ENCODE measurements at places on chromosomes 11 and 22.

GRCh38 chr11:31821766-31822165 lies 10.6 kb upstream of the PAX6 start:
- no peak for DNase-seq

- no peak for DNase-seq
These were observed 13.5 kb downstream of the ADORA2A start for GRCh38 chr22:24440718-24441405.

DNA sequence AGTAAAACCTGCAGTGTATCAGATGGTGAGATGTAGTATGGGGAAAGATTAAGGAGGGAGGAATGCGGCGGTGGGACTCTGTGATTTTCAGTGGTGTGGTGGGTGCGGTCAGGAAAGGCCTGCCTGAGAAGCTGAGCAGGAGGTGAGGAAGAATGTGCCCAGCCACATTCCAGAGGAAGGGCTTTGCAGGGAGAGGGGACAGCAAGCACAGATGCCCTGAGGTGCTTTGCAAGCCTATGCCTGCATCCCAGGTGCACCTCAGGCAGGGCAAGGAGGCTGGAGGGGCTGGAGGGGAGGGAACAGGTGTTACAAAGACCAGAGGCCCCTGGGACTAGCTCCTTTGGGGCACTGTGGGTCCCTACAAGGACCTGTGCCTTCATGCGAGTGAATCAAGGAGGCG lies 42.1 kb downstream of the MYO7A start:
- no peak for DNase-seq

DNA sequence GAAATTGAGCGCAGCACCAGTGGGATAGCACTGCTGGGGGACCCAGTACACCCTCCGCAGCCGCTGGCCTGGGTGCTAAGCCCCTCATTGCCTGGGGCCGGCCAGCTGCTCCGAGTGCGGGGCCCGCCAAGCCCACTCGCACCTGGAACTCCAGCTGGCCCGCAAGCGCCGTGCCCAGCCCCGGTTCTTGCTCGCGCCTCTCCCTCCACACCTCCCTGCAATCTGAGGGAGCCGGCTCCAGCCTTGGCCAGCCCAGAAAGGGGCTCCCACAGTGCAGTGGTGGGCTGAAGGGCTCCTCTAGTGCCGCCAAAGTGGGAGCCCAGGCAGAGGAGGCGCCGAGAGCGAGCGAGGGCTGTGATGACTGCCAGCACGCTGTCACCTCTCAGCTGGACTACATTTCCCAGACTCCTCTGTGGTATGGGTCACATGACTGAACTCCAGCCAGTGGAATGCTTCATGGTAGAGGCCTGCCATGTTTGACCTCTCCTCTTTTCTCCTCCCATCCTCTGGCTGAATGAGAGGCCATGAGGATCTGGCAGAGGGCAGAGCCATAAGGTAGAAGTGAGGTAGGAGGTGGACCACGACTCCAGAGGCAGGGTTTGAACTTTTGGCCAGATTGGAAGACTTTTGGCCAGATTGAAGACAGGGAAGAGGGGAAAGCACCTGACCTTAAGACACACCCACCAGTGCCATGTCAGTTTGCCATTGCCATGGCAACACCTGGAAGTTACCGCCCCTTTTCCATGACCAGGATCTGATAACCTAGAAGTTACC lies 6.2 kb downstream of the MRGPRD start:
- no peak for DNase-seq

DNA sequence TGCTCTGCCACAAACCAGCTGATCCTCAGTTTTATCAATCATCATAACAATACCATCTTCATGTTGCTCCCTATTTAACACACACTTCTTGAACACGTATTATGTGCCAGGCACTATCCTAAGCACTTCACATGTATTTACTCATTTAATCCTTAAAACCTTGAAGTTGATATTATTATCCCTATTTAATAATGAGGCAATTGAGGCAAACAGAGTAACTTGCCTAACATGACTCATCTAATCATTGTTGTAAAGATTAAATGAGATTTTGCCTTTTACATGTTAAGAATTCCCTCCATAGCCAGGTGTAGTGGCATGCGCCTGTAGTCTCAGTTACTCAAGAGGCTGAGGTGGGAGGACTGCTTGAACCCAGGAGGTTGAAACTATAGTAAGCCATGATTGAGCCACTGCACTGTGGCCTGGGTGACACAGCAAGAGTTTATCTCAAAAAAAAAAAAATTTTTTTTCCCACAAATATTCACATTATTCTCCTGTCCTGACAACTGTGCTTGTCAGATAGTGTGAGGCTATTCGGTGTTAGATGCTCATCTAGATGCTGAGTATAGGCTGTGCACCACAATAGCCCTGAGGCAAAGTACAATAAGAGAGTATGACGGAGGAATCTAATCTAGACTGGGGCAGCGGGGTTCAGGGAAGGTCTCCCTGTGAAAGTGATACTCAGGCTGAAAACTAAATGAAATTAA lies 13.4 kb downstream of the CKAP5 start:
- DNase-seq = no peak

GRCh38 chr11:132898676-132899075 lies 633.6 kb downstream of the OPCML start:
- DNase-seq = no peak

DNA sequence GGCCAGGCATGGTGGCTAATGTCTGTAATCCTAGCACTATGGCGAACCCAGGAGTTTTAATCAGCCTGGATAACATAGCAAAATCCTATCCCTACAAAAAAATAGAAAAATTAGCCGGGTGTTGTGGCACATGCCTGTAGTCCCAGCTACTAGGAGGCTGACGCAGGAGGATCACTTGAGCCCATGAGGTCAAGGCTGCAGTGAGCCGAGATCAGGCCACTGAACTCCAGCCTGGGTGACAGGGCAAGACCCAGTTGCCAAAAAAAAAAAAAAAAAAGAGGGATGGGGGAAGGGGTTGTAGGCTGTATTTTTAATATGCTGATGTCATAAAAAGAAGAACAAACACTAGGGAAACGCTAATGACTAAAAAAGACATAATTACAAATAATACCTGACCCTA lies 12.1 kb downstream of the DDX6 start:
- DNase-seq = no peak

DNA sequence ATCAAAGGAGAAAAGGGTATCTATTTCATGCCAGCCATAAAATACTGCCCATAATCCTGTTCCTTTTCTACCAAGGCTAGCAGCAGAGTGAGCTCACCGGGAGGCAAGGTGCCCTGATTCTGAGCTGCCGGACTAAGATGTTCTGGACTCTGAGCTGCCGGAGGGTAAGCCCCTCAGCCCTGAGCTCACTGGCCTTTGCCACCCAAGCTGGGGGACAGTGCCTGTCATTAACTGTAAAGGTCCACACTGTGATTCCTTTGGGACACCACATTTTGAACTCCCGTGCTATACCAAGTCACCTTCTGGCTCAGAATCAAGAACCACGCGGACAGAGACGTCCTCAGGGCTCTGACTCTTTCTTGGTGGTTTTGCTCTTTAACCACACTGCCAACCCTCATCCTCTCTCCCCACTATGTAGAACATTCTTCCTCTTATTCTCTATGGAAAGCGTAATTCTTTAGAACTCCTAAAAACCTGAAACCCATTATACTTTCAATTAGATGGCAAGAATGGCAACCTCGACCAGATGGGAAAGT lies 88.4 kb upstream of the BID start:
- DNase-seq = no peak

- DNase-seq = no peak
These were observed 44.6 kb downstream of the MYO7A start for GRCh38 chr11:77172666-77172982.
